HepG2 (cell line): ENCODE measurements at places on chromosomes 2 and 18. TPM values are rescaled to one million over a fixed set of nuclear protein-coding genes. Genes with fewer than 3 reads are reported as not detected.

The HTR2B gene
- polyA plus RNA-seq = 0.03 and 0.08 TPM in 2 replicates

The RMDN2 gene
- 1.9 and 2.3 TPM in 2 replicates for polyA plus RNA-seq

The TBR1 gene
- 0.03 TPM in 1 of 2 replicates, not detected in the other for polyA plus RNA-seq

The OSR1 gene
- polyA plus RNA-seq = 0.63 and 0.72 TPM in 2 replicates

The PRKRA gene
- 47.3 and 53.1 TPM in 2 replicates for polyA plus RNA-seq

The SEPTIN2 gene
- polyA plus RNA-seq = 579 and 733 TPM in 2 replicates

The PID1 gene
- 0.08 and 0.15 TPM in 2 replicates for polyA plus RNA-seq

The IL1RL2 gene
- 0.03 TPM in 1 of 2 replicates, not detected in the other for polyA plus RNA-seq

The CCDC150 gene
- 10.2 and 14.9 TPM in 2 replicates for polyA plus RNA-seq

The MC2R gene
- not detected in 2 replicates for polyA plus RNA-seq

The NIF3L1 gene
- polyA plus RNA-seq = 55.1 and 75.2 TPM in 2 replicates

The AQP4 gene
- 0.62 and 0.95 TPM in 2 replicates for polyA plus RNA-seq
